Amygdala (tissue), 56 donors: ENCODE measurements at places on chromosomes 6 and 20.

DNA sequence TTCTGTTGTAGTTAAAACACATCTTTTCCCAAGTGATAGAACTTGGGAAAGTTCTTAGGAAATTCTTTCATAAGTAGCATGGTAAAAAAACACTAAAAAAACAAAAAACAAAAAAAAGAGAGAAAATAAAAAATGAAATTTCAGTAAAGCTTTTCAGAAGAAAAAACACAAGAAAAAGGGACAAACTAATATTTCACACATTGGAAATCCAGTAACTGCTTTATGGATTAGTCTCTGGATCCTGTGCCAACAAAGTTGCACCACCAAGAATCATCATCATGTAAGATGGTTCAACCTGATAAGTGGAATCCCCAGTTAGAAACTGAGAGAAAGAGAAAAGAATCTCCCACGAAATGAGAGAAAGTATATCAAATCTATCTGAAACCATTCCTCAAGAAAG, 144.2 kb downstream of the GMDS start:
- no peak for DNase-seq

GRCh38 chr6:132494954-132495353, 18.0 kb downstream of the STX7 start:
- no peak for DNase-seq

GRCh38 chr6:10886691-10887502, at the start of gene SYCP2L:
Gene SYCP2L (plus strand): TSS chr6:10887052. CDS start chr6:10887127, 75 bp downstream.
- DNase-seq = no peak

DNA sequence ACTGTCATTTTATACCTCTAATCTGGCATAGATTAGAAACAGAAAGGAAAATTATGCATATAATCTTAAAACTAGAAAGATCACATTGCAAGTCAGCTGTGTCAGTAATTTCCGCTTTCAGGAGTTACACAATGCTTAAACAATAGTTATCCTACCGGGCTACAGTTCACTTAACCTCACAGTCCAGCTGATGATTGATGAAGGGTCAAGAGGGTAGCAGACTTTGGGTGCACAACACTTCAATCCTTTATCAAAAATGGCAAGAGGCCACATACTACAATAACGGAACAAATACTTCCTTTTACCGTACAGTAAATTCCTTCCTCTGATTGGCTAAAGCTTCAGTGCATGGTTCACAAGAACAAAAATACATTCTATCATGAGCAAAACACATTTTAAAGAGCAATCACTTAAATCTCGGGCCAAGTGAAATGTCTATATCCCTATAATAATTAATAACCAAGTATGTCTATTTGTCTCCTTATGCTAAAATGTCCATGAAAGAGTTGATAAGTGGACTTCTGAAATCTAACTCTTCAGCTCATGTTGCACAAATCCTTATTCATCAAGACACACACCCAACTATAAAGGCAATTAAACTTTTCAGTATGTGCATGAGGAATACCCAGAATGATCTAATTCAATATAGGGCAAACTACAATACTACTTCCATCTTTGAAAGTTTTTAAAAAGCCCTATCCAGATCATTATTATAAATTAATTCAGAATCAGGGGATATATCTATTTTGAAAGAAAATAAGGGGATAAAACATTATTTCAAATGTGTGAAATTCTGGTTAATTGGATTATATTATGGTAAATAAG, 76.8 kb downstream of the HIVEP2 start:
- DNase-seq = no peak

DNA sequence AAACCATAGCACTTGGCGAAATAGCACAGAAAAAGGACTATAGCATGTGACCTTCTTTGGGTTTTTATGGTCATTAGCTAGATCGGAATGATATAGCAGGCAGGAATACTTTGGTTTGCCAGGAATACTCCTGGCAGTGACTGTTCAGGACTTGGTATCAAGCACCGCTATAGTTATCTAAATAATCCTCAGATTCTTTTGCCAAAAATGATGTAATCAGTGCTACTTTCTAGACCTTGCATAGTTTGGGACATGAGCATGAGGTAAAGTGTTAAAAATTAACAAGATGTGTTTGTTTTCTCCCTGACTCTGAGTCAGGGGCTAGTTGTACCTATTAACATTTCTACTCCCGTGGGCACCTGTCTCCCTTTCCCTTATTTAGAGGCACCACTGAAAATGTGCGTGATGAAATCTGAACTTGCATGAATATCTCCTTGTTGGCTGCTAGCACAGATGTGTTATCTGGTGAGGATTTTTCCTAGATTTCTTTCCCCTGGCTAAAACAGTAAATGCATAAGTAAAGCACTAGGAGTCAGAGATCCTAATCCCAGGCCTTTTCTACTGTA, 511.0 kb downstream of the CDKAL1 start:
- DNase-seq = no peak

- no peak for DNase-seq
These were observed 362.6 kb downstream of the CDH4 start for GRCh38 chr20:61614706-61615100.

DNA sequence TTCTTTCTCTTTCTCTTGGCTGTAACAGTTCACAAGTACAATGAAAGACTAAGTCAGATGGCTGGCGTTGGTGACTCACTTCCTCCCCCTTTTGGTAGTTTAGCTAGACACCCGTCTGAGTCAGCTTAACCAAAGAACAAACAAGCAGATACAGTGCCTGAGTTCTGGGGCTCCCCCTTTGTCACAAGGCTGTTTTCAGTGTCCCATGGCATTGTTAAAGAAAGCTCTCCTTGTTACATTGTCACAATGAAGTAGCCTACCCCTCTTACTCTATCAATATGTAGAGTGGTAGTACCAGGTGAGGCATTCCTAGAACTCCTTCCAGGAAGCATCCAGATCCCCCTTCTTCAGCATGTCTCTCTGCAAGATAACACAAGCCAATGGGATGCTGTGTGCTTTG, 38.6 kb downstream of the KIAA0408 start:
- peak; percentile 9 for DNase-seq

DNA sequence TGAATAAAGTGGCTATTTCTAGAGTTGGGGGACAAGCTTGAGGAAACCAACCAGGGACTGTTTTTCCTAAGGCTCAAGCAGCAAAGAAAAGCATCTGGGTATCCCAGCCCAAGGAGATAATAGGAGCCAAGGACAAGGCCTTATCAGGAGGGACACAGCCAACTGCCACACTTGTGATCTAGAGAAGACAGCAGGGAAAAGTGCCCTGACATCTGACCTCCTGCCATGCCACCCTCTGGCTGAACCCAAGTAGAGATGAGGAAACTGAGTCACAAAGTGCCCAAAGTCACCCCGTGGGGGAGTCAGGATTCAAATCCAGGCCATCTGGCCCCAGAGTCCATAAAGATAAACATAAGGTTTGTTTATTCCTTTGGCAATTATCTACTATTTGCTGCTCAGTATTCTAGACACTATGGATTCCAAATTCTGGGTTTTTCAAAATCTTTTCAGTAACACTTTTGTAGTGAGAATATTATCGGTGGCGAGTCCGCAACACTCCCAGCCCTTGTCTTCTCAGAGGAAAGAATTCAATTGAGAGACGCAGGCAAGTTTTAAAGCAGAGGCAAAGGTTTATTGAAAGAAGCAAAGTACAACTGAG, 3.5 kb upstream of the LBP start:
- DNase-seq = no peak

- no peak for DNase-seq
These were observed 32.2 kb upstream of the HEY2 start for GRCh38 chr6:125717120-125717731.

DNA sequence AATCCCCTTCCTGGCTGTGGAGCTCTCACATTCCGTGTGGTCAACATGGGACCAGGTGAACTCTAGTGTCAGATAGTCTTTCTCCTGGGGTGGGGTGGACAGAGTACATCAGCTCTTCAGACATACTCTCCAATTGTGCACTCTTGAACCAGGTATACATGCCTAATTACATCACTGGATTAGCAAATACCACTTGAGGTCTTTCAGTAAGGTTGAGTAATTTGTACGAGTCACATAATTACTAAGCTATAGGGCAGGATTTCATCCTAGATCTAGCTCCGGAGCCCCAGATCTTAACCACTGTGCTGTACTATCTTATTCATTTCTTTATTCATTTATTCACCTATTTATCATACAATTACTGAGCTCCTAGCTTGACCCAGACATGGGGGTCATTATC, 821.3 kb downstream of the TFAP2A start:
- no peak for DNase-seq

GRCh38 chr6:75436869-75437268, 56.7 kb downstream of the FILIP1 start:
- no peak for DNase-seq

- peak; percentile 14 for DNase-seq
These were observed 547.9 kb upstream of the SLC35B3 start for GRCh38 chr6:8983202-8983688.

DNA sequence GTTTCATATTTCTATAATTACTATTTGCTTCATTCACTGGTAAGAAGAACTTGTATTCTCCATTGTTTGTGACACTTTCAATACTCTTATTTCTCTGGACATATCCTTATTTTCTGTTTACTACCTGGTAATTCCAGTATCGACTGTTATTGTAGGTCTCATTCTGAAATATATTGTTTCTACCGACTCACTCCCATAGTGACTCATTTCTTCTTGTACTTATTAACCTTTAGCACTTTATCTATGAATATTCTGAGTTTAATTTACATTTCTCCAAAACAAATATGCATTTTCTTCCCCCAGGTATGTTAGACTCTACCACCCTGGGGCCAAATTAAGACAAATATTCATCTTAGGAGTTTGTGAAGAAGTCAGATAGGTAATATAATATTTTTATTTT, 164.5 kb upstream of the BTBD3 start:
- DNase-seq = no peak

DNA sequence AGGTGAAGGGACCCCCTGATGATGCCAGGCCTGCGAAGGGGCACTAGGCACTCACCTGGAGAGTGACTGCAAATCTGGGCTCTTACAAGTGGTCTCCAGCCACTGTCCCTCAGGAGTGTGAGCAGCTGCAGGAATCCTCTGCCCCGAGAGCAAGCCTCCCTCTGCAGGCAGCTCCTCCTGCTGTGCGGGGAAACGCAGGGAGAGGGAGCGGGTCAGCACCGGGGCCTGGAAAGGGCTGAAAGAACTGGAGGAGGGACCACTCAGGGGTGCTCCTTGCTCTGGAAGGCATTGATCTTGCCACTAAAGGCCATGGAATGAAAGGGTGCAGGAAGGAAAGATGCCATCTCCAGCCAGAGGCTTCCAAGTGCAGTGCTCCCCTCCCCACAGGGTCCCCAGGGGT, 168.0 kb downstream of the CDH4 start:
- no peak for DNase-seq

DNA sequence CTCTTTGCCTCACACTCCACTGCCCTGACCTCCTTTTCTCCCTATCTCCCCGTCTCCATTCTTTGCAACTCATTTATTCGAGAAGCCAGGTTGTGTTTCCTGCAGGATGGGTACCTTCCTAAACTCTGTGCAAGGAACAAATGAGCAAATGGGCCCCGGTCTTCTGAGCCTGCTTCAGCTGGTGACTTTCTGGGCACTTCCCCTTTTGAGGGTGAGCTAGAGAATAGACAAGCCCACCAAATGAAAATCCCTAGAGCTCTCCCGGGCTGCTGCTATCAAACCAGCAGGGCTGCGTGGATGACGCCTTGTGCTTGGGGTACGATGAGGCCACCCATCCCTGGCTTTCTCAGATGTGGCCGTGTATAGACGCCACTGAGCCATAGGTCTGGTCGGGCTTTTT, 91.0 kb upstream of the FOXA2 start:
- DNase-seq = no peak

DNA sequence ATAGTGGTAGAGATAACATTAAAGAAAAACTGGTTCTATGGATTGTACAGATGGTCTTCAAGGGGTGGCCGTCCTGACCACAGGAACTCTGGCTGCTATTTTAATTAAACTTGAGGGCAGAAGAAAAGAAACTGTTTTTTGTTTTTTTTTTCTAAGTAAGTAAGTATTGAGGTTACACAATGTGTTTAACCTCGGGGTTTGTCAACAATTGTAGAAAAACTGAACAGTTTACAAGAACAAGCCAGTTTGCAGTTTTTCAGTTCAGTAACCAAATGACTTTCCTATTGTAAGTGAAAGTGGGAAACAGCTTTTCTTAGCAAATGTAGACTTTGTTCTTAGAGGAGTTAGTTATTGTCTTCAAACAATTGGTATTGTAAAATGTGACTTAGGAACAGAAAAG, 77.0 kb downstream of the PLCB1 start:
- DNase-seq = no peak

- no peak for DNase-seq
These were observed 896 bp upstream of the RNASET2 start for GRCh38 chr6:166957087-166957804.

- no peak for DNase-seq
These were observed 731.6 kb upstream of the MMS22L start for GRCh38 chr6:98014442-98015201.

DNA sequence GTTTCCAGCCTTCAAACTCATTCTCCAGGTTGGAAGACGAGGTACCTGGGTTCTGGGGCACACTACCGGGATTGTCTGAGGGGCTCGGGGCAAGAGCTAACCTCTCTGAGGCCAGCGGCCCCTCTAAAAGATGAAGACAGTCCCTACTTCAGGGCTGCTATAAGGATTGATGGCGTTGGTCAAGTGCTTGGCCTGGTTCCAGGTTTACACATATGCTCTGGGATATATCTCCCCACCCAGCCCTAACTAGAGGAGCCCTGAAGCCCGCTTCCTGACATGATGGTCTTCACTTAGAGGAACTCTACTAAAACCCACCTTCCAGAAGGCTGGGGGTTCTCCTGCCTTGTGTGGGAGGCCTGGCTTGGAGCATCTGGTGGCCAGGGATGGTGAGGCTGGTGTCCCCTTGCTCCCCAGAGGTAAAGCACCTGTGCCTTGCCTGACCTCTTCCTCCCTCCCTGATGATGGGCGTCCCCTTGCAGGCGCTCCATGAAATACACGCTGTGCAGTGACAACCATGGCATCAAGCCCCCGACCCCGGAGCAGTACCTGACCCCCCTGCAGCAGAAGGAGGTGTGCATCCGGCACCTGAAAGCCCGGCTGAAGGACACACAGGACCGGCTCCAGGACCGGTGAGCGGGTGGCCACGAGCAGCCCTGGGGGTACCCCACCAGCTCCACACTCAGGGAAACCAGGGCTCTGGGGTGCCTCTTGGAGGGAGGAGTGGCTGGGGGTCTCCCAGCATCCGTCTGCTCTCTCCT, 28.7 kb downstream of the SDCBP2 start:
- DNase-seq = no peak

- no peak for DNase-seq
These were observed 16.3 kb downstream of the GPX5 start for GRCh38 chr6:28541996-28542395.

DNA sequence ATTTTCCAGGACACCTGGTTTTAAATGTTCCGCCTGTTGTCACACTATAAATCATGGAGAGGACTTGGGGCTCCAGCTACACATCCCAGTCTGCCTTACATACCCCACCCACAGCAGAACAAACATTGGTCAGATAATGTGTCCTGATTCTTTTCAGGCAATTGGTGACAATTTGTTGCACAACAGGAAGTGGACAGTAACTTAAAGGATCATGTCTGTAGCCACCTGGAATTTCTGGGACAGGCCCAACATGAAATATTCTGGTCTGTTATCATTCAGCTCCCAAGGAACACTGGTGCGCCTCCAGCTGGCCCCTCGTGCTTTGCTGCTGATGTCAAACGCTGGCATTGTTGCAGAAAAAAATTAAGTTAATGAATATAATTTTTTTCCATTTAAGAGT, 117.2 kb downstream of the SOBP start:
- no peak for DNase-seq

GRCh38 chr20:2151858-2152281, 50.2 kb downstream of the STK35 start:
- DNase-seq = no peak

GRCh38 chr20:34984756-34985261, 29.1 kb downstream of the MYH7B start:
- DNase-seq = no peak
